ENCODE measurements at places on chromosomes 11 and 22.

- DNase-seq = no peak
Observed at GRCh38 chr11:104547996-104548661, 350.1 kb downstream of the CASP12 start.

- DNase-seq = no peak
Observed at GRCh38 chr11:93591247-93591898, 48.2 kb upstream of the SMCO4 start.

GRCh38 chr11:113722221-113722620 is 16.1 kb upstream of the TMPRSS5 start:
- no peak for DNase-seq

DNA sequence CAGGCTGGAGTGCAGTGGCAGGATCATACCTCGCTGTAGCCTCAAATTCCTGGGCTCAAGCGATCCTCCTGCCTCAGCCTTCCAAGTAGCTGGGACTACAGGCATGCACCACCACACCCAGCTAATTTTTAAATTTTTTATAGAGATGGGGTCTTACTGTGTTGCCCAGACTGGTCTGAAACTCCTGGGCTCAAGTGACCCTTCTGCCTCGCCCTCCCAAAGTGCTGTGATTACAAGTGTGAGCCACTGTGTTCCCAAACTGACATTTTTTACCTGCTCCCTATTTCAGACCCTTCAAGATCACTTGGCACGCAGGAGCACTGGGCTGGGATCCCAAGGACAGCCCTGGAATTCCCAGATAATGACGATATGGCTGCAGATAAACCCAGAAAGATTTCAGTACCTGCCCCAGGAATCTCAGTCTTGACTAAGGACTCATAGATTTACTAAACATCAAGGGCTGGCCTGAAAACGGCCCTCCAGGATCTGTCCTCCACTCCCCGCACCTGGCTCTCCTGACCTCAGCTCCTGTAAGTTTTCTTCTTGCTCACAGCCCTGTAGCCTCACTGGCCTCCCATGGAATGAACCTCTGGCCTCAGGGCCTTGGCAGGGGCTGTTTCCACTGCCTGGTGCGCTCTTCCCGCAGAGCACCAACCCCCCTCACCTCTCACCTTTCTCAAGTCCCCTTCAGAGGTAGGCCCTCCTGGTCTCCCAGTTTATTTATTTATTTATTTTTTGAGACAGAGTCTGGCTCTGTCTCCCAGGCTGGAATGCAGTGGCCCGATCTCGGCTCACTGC is 3.6 kb upstream of the CSNK1E start:
- DNase-seq = no peak

- DNase-seq = peak; percentile 35
Observed at GRCh38 chr11:123235117-123235655, 40.1 kb upstream of the CLMP start.

DNA sequence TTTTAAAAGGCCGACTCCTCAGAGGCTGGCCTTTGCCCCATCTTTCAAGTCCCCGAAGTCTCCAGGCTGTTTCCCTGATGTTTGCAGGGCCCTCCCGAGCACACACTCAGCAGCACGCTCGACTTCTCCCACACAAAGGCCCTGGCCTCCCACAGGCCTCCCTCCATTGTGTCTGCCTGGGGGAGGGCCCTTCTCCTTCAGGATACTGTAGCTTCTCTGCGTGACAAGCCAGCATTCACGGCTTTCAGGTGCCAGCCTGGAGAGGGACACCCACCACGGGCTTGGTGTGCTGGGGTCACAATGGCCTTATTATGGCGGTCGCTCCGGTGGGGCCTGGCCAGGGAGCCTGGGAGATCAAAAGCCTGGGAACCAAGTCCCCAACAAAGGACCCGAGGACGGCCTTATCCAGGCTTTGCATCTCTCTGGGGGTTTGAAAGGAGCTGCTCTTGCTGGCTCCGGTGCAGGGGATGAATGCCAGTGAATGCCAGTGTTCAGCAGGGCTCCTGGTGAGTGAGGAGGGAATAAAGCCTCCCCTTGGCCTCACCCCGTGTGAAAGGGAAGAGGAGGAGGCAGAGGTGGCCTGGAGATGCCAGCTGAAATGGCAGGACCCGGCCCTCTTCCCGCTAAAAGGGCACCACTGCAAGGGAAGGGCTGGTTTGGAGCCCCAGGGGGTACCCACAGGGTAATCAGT is 55.0 kb downstream of the TRAF6 start:
- no peak for DNase-seq

DNA sequence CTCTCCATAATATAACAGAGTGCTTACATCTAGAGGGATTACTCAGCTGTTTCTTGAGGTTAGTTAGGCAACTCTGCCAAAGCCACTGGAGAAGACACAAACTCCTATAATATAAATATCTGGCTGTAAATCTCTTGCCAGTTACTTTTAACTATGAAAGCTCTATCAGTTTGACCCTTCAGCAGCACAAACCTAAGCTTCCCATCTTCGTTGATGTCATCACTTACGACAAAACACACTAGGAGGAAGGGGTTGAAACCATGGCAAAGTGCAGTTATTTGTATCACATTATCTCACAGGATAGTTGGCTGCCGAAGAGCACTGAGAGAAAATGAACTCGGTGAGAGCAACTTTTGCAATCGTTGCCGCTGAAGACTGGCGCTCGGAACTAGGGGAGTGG is 922.1 kb downstream of the OPCML start:
- DNase-seq = no peak

DNA sequence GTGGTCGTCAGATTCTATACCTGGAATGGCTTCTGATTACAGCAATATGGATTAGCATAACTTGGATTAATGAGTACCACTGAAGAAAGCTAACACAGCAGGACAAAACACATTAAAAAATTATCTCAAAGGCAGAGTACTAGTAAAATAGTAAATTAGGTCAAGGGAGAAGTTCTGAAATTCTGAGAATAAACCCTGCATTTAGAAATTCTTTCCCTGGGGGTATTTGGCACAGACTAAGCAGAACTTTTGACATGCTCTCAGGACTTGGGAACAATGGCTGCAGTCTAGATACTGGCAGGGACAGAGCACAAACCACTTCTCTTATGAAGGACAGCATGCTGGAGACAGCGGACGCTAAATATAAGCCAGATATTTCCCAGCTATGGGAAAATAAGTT is 85.6 kb upstream of the GRIA4 start:
- no peak for DNase-seq

Data from activated CD4-positive, alpha-beta T cell treated with anti-CD3 and anti-CD28 coated beads for 24 hours (primary cell).